T-cell (primary cell): ENCODE measurements at places on chromosomes 6 and 20.

- no peak for DNase-seq
Measured at GRCh38 chr20:63501818-63502670, 3.2 kb upstream of the EEF1A2 start.

- DNase-seq: no peak
Measured at GRCh38 chr6:12279322-12280091, 10.7 kb upstream of the EDN1 start.

GRCh38 chr6:40810171-40810570, 223.0 kb upstream of the LRFN2 start:
- DNase-seq: no peak

GRCh38 chr6:453152-453551, 61.6 kb downstream of the IRF4 start:
- DNase-seq: no peak

GRCh38 chr6:43090559-43090956, 14.4 kb downstream of the PTK7 start:
- no peak for DNase-seq

DNA sequence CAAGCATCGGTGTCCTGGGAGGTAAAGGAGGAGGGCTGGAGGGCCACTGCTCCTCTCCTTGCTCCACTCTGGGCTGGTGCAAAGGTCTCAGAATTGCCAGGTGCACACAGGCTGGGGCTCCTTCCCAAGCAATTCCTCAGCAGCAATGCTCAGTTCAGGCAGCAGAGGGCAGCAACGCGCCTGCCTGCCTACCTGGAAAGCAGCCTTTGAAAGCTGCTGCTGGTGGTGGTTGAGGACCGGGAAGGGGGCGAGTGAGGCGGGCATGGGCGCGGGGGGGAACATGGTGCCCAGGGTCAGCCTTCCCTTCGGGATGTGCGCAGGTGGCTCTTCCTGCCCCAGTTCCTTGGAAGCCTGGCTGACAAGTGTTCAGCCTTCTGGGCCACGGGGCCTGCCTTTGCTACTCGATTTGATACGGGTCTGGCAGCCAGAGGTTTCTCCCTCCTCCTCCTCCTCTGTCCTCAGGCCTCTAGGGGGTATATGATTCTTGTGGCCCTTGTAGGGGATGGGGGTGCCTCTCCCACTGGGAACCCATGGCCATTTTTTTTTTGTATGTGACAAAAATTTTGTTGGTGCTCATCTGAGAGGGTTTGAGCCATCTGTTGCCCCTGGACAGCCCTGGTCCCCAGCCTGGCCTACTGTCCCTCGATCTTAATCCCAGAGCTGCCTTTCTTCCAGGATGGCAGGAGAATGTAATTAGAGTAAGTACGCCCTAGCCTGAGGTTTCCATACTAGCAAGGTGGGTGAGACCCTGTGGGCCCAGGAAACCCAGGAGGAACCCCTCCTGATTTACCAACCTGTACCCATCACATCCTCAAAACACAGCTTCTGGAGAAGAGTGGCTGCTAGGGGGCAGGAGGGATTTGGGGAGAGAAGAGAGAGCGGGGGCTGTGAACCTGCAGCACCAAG, 20.1 kb downstream of the MRPS18A start:
- DNase-seq: peak; percentile 74

- DNase-seq: no peak
Measured at GRCh38 chr20:5719861-5720403, 30.3 kb upstream of the SHLD1 start.

- DNase-seq: no peak
Measured at GRCh38 chr6:68958327-68958726, 323.2 kb downstream of the ADGRB3 start.

- DNase-seq: no peak
Measured at GRCh38 chr20:8394308-8394945, 262.4 kb downstream of the PLCB1 start.

DNA sequence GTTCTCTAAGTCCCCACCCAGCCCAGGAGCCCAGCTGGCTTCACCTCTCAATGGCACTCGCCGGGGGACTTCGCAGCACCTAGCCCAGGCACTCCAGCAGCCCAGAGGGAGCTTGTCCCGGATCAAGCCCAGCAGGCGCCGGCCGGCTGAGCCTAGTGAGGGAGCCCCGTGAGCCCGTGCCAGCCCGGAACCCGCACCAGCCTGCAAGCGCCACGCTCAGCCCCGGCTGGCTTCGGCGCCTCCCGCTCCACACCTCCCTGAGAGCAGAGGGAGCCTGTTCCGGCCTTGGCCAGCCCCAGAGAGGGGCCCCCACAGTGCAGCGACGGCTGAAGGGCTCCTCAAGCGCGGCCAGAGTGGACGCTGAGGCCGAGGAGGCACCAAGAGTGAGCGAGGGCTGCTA, 27.1 kb upstream of the PPP1R14C start:
- DNase-seq: no peak

DNA sequence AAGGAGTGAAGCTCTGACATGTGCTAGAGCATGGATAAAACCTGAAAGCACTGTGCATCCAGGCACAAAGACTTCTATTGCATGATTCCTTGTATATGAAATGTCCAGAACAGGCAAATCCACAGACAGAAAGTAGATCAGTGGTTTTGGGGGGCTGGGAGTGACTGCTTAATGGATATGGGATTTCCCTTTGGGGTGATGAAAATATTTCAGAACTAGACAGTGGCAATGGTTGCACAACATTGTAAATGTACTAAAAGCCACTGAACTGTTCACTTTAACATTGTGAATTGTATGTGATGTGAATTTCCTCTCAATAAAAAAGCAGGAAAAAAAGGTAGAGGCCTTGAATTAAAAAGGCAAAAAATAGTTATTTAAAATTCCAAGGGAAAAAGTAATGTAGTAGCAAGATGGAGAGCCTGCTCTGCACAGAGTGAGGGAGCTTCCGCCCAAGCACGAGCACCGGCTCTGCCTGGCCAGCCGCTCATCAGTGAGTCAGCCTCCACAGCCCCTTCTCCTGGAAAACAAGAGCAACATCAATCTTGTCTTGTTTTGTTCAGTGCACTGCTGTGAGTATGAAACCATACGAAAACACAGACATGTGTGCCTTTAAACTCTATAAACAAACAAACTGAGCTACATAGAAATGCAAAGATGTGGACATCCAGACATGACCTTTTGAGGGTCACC, 74.6 kb upstream of the THBS2 start:
- DNase-seq: no peak

DNA sequence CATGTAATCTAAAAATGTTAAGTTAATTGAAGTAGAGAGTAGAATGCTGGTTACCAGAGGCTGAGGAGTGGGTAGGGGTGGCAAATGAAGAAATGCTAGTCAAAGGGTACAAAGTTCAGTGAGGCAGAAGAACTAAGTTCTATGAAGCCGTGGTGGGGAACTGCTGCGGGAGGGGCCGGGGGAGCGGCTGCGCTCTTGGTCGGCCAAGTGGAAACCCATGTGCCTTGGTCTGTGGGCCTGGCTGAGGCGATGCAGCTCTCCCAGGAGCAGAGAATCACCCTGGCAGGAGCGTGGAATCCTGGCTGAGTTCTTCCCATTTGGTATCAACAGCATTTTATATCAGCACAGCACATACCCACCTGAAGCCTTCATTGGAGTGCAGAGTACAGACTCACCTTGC, 22.3 kb downstream of the TTLL2 start:
- DNase-seq: no peak

DNA sequence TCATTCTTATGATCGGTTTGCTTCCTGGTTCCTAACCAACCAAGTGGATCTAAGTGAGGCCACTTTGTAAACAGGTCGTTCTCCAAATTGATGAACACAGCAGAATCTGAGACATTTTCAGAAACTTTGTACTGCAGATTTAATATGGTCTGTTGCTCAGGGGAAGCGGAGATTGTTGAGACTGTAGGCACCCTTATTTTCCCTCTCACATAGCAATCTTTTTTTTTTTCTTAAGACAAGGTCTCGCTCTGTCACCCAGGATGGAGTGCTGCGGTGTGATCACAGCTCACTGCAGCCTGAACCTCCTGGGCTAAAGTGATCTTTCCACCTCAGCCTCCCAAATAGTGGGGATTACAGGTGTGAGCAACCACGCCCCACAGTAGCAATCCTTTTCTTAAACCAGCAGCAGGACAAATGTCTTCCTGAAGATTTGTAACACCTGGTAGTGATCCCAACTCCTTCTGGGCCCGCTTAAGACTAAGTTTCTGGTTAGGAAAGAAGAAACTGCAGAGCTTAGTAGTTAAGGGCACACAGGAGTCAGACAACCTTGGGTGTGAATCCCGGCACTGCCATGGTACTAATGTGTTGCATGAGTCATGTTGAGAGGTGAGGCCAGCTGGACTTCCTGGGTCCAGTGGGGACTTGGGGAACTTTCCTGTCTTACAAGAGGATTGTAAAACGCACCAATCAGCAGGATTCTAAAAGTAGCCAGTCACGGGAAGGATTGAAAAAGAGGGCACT, 48.4 kb upstream of the EZR start:
- no peak for DNase-seq

- no peak for DNase-seq
Measured at GRCh38 chr6:5285526-5285925, 24.2 kb downstream of the FARS2 start.

DNA sequence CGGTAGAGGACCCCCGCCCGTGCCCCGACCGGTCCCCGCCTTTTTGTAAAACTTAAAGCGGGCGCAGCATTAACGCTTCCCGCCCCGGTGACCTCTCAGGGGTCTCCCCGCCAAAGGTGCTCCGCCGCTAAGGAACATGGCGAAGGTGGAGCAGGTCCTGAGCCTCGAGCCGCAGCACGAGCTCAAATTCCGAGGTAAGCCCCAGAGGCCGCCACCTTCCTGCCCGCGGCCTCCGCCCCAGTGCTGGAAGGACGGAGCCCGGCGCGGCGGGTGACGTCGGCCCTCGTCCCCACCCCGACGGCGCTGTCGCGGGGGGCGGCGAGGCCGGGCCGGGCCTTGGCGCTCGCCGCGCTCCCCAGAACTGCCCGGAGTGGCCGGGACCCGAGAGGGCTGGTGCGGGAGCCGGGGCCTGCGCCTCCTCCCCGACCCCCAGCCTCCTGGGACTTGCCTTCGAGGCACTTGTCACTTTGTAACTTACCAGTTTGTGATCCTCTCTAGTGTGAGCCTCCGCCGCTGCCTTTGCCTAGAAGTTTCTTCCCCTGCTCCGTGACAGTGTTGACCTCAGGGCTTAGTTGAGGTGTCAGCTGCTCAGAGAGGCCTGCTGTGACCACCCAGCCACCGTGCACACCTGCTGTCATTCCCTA, 417 bp downstream of the VAPB start:
- peak; percentile 14 for DNase-seq

- no peak for DNase-seq
Measured at GRCh38 chr20:13857961-13858360, 73.1 kb downstream of the NDUFAF5 start.

DNA sequence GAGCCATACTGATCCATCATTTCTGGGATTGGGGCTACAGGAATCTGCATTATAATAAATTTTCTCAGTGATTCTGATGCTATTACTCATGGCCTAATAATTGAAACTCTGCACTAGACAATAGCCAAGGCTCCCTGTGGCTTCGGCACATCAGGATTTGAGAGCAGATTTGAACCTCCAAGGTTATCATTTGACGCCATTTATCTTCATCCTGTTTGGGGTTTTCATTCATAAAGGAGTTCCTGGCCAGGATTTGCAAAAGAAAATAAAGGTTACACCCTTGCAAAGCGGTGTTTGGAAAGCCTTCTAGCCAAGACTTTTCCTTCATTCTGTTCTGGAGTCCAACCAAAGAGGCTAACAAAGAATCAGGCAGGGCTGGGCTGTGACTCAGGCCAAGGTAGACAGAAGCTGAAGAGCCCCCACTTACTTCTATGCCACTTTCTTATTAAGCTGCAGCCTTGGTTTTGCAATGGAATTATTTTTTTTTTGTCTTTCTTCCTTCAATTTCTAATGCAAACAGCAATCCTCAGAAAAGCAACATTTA, 330.1 kb downstream of the DHX35 start:
- no peak for DNase-seq

DNA sequence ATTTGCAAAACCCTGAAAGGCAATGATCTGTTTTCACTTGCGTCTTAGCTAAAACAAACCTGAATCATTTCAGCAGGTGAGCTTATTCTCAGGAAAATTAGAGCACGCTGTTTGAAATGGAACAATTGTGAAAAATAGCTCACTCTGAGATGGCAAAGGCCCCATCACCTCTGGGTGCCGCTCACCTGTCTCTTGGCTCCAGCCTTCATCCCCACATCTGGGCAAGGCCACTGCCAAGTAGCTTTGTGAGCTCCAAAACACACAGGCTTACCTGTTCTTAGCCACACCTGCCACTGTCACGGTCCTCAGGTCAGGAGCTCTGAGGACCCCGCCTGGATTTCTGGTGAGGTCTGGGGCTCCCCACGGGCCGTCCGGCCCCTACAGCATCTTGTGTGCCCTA, 66.7 kb downstream of the SMOC2 start:
- DNase-seq: no peak

- DNase-seq: no peak
Measured at GRCh38 chr20:43916073-43916880, 1.6 kb downstream of the TOX2 start.
